Endothelial cell (in vitro differentiated cells): ENCODE measurements at places on chromosomes 16 and 17.

GRCh38 chr17:44086364-44087311, 16.1 kb downstream of the G6PC3 start:
- DNase-seq = no peak

- no peak for DNase-seq
Observed at GRCh38 chr16:67040166-67040565, 11.2 kb downstream of the CBFB start.

GRCh38 chr17:76740329-76741118, 2.6 kb downstream of the MFSD11 start:
- DNase-seq = no peak

GRCh38 chr16:84552135-84552534, 47.7 kb upstream of the MEAK7 start:
- no peak for DNase-seq

- DNase-seq = peak; percentile 25
Observed at GRCh38 chr16:80824623-80825364, 20.4 kb upstream of the CDYL2 start.

GRCh38 chr16:17339764-17340541, 130.8 kb downstream of the XYLT1 start:
- DNase-seq = no peak

- DNase-seq = peak; percentile 34
Observed at GRCh38 chr16:69329369-69330285, 761 bp downstream of the PDF start.

DNA sequence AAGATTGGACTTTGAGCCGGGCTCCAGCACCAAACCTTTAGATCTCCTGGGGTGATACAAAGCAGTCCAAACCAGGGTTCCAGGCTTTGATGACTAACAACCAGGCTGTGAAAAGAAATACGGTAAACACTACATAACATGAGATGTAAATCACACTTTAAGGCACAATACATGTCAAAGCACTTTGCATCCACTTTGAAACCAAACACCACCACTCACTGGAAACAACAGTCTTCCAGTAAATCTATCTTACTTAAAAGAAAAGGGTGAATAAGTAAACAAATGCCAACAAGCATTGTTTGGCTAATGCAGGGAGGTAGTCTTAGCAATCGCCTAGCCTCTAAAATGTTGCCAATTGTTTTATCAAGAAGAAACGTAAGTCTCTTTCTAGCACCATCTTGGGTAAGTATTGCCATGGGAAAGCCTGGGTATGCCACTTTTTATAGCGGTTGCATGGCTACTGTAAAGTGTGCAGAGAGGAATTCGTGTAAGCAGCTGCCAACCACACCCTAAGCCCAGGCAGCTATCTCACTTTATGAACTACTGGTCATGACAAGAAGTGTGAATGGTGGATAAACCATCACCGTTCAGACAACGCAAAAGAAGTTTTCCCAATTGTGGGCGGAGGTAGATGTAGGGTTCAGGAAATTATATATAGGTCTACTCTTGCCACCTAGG, 267.4 kb upstream of the PSMD7 start:
- no peak for DNase-seq

DNA sequence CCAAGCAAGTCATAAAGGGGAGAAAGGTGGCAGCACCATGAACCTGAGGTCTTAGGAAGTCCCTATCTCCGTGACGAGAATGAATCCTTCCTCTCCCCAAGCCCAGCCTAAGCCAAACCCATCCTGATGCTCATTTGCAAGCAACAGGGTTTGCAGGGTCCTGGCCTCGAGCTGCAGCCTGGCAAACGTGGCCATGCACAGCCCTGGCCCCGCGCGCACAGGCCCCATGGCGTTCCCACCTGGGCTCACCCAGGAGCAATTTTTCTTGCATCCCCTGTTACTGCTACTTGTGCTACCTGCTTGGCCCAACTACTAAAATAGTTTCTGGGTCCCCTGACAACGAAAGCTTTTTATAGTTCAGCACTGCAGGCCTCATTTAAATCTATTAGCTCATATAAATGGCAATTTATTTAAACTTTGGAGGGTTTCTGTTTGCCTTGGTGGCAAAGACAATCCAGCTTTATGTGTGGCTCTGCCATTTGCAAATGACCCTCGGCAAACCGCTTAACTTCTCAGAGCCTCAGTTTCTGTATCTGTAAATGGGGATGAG, 141.5 kb downstream of the C16orf78 start:
- DNase-seq = no peak

DNA sequence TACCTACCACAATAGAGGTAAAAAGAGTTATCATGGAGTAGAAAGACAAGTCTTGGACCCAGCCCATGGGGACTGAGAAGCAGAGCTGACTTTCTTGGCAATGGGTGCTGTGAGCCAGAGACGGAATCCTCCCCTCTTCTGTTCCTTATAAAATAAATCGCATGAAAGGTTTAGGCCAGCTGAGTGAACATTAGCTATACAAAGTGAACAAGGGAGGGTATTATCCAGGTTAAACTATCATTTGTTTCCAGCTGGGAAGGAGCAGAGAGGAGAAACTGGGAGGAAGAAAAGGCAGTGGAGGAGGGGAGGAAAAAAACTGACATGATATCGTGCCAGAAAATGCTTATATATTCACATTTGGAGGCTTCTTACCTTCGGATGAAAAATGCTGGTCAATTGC, 13.3 kb upstream of the PAFAH1B1 start:
- DNase-seq = no peak

DNA sequence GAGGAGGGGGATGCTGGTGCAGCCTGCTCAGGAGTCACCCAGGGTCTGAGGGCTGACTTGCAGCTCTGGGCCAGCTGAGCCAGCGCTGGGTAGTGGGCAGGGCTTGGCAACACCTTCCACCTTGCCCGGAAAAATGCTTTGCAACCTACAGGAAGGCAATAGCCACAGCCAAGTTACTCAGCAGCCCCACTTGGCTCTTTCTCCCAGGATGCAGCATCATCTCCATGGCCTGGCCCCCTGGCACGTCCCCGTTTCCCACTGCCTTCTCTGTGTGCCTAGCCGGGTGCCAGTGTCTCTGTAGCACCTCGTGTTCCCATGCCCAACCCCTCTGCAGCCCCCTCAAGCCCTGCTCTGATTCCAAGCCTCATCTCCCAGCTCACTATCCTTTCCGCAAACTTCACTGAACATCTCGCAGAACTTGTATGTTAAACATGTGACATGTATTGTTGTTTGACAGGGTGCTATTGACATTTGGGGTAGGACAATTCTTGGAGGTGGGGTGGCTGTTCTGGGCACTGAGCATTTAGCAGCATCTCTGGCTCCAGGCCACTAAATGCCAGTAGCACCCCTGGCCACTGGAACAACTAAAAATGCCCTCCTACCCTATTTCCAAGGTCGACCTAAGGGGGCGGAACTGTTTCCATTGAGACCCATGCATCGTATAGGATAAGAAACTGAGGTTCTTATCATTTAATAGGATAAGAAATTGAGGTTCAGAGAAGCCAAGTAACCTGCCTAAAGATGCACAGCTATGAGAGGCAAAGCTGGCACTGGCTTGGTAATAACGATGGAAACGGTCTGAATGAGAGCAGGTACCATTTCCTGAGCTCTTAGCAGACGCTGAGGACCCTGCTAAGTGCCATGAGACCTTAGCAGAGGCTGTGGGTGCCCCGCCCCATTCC, 12.2 kb downstream of the DEXI start:
- DNase-seq = no peak

GRCh38 chr17:75345514-75346167, 56.4 kb upstream of the SLC25A19 start:
- DNase-seq = no peak
